ENCODE measurements at places on chromosomes 12 and 14.

DNA sequence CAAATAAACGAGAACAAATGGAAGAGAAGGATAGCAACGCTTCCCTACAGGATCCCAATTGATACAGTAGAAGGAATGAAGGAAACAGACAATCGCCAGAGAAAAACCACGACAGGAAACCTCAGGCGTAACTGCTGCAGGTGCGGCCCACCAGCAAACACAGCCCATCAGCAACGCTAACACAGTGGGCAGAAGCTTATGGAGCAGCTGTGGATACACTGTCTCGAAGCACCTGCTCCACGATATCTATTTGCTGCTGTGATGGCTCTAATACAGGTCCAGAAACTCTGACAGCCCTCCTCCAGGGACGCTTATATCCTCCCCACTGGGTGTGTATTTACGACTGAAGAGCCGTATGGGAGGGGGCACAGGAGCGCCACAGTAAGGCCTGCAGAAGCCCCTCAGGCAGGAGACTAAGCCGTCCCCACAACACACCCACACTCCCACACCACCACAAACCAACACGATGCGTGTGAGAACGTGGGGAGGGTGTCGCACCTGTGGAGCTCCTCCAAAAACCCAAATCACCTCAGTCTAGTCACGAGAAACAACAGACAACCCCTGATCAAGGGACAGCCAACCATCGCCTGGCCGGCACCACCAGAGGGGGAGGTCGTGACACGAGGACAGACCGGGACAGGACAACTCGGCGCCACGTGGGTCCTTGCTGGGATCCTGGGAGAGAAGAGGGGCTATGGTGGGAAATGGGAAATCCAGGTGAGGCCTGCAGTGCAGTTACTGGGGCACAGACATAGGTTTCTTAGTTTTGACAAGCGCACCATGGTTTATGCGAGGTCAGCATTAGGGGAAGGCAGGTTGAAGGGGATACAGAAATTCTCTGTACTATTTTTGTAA lies 24.0 kb downstream of the POLE start:
- no peak for DNase-seq

- DNase-seq, result no peak
These were observed 7.0 kb upstream of the NUAK1 start for GRCh38 chr12:106145539-106146447.

DNA sequence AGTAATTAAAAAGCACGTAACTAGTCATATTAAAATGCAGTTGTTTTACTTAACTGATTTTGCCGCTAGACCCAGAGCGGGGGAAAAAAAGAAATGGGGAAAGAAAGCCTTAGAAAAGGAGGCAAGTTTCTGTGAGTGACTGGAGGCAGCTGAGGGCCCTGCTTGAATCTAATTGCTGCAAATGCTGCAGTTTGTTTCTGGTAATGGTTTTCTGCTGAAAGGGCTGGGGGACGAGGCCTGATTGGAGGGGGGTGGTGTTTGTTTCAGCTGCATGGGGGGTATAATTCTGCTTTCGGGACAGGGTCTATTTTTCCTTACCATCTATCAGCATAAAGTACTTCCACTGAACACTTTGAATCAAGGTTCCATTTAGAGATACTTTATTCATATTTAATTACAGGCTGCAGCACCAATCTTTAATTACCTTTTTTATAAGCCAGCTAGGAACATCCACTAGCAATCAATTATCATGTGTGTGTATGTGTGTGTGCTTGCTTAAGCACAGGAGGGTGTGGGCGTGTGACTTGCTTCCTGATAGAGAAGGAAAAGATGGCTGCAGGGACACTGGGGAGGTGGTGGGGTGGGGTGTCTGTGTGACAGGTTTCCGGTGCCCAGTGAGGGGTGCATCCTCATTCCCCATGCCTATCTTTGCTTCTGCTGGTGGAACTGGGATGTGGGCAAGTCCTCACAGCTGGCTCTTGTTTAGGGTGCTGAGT lies 83.4 kb downstream of the ADCK1 start:
- no peak for DNase-seq

DNA sequence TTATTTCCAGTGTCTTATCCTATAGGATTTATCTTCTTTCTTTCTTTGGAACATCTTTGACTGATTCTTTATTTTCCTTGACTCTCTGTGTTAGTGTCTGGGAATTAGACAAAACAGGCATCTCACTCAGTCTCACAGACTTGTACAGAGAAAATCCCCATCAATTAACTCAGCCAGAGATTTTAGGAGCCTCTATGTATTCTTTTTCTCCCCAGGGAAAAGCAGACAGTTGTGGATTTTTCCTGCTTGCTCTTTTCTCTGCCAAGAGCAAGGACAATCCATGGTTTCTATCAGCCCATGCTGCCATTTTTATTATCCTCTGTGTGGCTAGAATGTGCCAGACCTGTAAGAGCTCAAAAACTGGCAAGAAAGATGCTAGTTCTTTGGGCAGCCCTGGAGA lies 595.1 kb downstream of the SNAPC1 start:
- no peak for DNase-seq

DNA sequence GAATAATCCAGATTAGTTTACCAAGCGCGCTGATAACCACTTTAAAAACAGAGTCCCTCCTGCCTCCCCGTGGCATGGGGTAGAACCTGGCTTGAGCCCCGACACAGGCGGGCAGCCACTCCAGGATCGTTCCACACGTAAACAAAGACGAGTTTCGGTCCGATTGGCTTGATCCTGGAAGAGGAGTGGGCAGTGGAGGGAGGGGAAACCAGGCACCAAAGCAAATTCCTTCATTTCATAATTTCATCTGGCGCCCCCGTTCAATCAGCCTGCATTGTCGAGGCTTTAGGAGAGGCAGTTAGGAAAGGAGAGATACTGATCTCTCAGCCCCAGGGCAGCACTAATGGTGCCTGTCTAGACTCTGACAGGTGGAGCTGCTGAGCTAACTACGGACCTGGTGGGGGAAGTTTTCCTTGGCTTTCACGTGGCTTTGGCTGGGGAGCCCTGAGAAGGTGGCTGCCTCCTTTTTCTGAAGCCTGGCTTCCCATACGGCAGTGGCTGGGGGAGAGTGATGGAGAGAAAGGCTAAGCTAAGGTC lies 751 bp upstream of the GPRC5A start:
- DNase-seq, result no peak

DNA sequence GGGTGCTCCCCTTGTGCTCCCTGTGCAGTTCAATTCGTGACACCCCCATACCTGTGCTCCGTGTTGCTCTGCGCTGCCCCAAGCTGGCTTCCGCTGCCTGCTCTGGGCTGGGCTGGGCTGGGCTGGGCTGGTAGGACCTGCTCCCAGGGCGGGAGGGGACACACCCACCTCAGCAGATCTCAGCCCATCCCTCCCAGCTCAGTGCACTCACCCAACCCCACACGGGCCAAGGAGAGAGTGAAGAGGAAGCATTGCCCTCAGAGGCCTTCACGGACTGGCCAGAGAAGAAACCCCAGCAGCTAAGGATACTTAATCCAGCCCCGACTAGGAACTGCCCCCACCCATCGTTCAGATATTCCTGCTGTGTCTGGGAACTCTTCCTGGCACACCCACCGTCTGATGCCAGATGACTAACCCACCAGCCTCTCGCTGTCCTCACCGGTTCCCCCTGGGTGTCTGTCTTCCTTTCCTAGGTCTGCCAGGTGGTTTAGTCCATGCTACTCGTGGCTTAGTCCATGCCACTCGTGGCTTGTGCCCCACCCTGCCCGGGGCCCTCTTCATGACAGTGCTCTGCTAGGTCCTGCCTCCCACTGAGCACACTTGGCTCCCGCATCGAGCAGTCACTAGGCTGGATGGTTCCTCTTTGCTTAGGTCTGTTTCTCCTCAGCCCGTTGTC lies at the start of gene LPAR5:
LPAR5 (minus strand) TSS at position 104 of the 676 bp plus-strand sequence. CDS start 14,711 bp downstream, outside the sequence.
- DNase-seq, result no peak

DNA sequence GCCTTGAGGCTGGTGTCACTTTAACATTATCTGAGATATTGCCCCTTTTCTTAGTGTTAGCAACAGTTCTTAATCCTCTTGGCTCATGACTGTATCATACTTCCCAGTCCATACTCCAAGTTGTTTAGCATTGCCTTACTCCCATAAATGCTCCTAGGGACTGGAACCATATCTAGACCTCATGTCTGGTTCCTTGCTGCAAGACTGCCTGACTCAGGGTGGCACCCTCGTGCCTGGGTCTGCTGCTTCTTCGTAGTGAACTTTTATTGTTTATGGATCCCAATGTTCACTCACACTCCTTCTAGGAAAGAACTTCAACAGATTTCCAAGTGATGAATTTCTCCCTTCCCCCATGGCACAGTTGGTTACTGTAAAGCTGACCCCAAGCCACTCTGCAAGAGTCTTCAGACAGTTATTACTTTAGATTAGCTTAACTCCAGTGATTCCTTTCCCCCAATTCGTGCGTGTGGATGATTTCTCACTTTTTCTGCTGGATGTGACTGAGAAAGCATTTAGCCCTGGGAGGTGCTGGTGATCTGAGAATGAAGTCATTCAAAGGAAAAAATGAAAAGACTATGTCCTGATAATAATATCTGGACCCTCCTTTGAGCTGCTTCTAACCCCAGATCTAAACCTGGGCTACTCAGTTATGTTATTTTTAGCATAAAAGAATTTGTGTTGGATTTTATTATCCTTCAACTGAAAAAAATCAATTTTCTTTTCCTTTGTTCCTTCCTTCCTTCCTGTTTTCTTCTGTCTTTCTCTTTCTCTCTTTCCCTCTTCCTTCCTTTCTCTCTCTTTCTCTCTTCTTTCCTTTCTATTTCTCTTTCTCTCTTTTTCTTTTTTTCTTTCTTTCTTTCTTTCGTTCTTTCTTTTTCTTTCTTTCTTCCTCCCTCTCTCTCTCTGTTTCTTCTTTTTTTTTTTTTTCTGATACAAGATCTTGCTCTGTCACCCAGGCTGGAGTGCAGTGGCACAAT lies 47.5 kb upstream of the PPP1R12A start:
- DNase-seq, result no peak

- DNase-seq, result no peak
These were observed 3.4 kb downstream of the CHGA start for GRCh38 chr14:92926180-92926845.

GRCh38 chr12:122166422-122167349 lies 7.3 kb downstream of the IL31 start:
- no peak for DNase-seq

GRCh38 chr12:95473231-95473883 lies 595 bp upstream of the METAP2 start:
- DNase-seq, result peak; percentile 37

DNA sequence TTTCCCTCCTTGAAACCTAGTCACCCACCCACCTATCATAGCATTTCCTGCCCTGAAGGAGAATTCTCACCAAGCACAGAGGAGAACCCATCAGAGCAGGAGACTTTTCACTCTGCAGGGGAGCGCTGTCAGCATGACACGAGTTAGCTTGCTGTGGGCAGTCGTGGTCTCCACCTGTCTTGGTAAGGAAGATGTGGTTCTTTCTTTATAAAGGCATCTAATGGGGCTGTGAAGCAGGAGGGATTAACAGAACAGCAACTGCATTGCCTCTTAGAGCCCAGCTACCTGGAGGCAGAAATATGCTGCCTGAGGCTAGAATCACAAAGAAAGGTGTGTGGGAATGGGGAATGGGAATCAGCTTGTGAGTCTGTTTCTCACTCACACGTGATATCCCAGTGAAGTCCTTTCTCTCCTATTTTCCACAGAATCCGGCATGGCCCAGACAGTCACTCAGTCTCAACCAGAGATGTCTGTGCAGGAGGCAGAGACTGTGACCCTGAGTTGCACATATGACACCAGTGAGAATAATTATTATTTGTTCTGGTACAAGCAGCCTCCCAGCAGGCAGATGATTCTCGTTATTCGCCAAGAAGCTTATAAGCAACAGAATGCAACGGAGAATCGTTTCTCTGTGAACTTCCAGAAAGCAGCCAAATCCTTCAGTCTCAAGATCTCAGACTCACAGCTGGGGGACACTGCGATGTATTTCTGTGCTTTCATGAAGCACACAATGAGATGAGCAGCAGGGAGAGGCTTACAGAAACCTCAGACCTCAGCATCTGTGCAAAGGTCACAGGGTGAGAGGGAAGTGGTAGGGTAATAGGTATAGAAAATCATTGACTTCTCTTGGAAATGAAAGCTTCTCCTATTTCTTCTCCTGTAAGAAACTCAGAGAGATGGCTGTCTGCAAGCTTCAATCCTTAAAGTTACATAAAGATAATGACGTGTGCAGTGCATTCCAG lies 316.9 kb downstream of the DAD1 start:
- DNase-seq, result no peak

DNA sequence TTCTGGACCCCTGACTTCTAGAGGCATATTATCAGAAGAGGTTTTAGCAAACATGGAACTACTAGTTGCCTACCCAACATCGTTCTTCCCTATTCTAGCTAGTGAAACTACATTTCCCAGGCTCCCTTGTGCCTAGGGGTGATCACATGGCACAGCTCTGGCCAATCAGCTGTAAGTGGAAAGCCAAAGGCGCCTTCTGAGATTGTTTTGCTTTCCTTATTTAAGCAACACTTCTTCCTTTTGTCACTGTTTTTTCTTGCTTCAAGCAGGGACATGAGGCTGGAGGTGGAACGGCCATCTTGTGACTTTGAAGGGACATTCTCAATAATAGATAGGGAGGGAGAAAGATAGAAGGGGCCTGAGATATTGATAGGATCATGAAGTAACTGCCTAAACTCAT lies 136.7 kb downstream of the ZNF664 start:
- peak; percentile 10 for DNase-seq

DNA sequence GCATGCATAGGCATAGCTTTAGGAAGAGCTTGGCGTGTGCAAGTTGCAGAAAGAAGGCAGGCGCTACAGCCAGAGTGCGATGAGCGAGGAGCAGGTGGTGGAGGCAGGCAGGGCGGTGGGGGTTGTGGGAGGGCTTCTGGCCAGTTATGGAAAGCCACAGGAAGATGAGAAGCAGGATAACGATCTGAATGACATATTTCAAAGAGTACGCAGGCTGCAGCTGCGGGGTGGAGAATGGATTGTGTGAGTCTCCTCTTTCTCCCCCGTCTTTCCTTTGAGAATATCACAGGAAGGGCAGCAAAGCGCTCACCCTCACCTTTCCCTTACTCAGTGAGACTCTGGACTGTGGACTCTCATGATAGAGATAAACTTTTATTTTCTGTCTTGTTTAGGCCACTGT lies 48.7 kb upstream of the PLXNC1 start:
- peak; percentile 42 for DNase-seq

DNA sequence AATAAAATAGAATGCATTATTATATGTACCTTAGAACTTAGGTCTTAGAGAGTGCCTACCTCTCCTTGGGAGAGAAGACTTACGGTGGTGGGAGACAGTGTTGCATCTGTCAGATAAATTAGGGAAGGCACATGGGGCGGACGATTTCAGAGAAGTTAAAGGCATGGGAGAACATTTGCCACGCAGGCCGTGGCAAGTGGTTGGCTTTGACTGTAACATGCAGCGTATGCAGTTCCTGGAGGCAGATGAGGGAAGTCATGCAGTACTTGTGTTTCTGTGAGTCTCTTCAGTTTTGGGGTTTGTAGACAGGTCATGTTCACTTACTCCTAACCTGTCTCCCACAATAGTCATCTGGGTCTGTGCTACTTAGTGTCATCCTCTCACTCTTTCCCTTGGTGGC lies 43.6 kb downstream of the ETV6 start:
- DNase-seq, result no peak

DNA sequence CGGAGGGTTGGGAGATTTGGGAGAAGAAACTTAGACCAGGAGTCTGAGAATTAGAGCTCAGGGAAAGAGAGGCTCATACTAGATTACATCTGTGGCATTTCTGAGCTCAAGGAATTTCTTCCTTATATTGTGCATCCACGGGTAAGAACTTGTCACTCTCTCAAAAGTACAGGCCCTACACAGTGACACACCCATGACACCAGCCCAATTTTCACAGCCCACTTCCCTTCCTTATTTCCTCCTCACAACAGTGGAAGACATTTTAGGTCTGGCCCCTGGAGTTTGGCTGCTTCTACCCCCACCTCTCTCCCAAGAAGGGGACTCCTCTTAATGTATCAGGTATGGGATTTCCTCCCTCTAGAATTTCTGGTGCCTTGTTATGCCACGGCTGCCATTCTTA lies 9.2 kb upstream of the ZNF385A start:
- DNase-seq, result no peak
